Vagina (tissue), 2 donors: ENCODE measurements at places on chromosomes 6 and 20.

- DNase-seq: no peak
These were observed 47.1 kb downstream of the CD109 start for GRCh38 chr6:73743081-73743480.

GRCh38 chr6:108127826-108128225 lies 38.0 kb upstream of the NR2E1 start:
- no peak for DNase-seq

- DNase-seq: no peak
These were observed 38.5 kb downstream of the DST start for GRCh38 chr6:56604186-56604585.

GRCh38 chr6:119985952-119986736 lies 636.6 kb upstream of the MAN1A1 start:
- DNase-seq: no peak

GRCh38 chr6:74557236-74557635 lies 648.6 kb downstream of the COL12A1 start:
- no peak for DNase-seq

GRCh38 chr6:5453546-5453945 lies 192.2 kb downstream of the FARS2 start:
- no peak for DNase-seq

- DNase-seq: no peak
These were observed 141.5 kb downstream of the LY86 start for GRCh38 chr6:6729971-6730370.

GRCh38 chr6:49826743-49827406 lies 39.5 kb downstream of the CRISP1 start:
- DNase-seq: no peak

DNA sequence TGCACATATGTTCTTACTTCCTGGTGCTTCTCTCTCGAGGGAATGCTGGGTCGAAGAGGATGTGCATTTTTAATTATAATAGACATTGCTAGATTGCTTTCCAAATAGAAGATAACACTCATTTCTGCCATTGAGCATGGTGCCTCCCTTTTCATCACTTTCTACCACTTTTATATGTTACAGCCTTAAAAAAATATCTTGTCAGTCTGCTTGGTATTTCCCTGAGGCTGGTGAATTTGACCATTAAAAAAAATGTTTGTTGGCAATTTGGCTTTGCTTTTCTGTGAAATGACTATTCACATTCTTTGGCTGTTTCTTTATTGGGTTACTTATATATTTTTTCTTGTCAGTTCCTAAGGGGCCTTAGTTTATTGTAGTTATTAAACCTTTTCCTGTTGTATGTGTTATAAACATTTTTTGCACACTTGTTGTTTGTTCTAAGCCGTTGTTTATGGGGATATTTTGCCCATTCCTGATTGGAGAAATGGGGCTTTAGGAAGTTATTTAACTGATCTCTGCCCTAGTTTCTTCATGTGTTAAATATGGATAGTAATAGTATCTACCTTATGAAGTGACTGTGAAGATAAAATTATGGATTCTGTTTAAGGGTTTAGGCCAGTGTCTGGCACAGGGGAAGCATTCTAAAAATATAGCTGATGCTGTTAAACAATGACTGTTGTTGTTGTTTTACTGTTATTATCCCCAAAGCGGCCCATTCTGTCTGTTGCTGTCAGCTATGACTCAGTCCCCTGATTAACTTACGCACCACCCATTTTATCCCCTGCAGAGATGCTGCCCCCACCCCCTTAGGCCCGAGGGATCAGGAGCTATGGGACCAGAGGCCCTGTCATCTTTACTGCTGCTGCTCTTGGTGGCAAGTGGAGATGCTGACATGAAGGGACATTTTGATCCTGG lies 3.8 kb downstream of the DDR1 start:
- DNase-seq: no peak
